Stimulated activated CD8-positive, alpha-beta memory T cell treated with anti-CD3 and anti-CD28 coated beads, Interleukin-15, amount 100 ng/mL, for 1 hour (primary cell): ENCODE measurements at places on chromosomes 12 and 14.

- DNase-seq, result no peak
Observed at GRCh38 chr14:28300356-28300755, 466.2 kb upstream of the FOXG1 start.

GRCh38 chr12:31117203-31118011 lies 43.7 kb downstream of the DDX11 start:
- DNase-seq, result peak; percentile 29

DNA sequence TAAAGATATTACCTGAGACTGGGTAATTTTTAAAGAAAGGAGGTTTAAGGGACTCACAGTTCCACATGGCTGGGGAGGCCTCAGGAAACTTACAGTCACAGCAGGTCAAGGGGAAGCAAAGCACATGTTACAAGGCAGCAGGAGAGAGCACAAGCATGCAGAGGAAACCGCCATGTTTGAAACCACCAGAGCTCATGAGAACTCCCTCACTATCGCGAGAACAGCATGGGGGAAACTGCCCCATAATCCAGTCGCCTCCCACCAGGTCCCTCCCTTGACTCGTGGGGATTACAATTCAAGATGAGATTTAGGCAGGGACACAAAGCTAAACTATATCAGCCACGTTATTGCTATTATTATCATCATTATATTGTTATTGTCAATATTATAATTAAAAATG lies 138.7 kb downstream of the RIMBP2 start:
- DNase-seq, result no peak

- no peak for DNase-seq
Observed at GRCh38 chr14:36741858-36742257, 80.2 kb downstream of the PAX9 start.

DNA sequence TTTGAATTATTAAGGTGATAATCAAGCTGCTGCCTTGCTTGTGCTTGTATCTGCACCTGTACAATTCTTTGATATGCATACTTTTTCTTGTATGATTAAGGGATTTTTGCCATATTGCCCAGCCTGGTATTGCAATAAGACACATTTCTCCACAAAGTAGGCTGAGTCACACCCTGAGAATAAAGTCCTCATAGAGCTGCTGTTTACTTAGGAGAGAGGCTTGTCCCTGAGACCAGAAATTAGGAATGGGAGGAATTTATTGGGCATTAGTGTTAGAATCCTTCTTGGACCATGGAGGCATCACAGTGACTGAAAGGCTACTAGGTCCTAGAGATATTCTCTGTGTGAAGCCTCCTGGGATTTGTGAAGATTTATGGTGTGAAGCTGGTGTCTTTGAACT lies 506.8 kb upstream of the FBXO33 start:
- DNase-seq, result no peak

DNA sequence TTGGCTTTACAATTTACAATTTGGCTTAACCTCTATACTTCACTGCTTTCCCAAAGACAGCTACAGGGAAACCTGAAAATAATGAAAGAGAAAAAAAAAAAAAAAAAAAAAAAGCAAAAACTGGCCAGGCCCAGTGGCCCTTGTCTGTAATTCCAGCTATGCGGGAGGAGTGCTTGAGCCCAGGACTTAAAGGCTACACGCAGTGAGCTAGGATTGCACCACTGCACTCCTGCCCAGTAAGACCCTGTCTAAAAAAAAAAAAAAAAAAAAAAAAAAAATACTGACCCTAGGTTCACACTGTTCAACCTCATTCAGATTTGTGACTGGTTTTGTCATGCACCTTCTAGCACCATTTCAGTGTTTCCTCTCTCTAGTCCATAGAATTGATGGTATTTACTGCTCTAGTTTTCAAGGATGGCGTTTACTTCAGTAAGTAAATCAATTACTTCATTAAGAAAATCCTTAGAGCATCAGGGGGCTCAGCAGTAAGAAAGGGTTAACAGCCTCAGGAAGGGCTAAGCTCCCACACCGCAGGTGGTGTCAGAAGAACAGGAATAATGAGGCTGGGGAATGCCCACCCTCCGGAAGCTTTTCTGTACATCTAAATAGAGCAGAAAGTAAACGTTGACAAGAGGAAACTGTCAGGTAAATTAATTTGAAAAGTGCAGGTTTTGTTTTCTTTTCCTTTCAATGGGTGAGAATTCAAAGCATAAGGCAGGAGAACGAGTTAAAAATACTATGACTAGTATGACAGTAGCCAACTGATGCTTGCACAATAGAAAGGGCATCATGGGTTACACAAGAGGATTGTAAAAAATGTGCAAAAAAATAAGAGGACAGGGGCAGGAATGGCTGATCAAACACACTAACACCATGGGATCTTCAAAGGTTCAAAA lies 115.0 kb upstream of the MDM1 start:
- no peak for DNase-seq

DNA sequence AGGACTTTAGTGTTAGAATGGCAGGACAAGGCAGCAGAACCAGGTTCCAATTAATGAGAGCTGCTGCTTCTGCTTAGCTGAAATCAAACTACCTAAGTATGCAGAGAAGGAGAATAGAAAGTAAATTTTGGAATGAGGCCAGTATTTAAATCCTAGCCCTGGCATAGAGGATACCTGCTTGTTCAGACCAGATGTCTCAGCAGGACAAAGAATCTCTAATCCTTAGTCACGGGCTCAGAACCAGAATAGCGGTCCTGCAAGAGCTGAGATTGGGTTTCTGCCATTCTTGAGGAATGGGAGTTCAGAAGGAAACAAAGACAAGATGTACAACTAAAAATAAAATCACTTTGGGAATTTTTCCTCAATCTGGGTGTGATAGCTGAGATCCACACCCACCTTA lies 550.8 kb upstream of the TMEM132C start:
- no peak for DNase-seq

DNA sequence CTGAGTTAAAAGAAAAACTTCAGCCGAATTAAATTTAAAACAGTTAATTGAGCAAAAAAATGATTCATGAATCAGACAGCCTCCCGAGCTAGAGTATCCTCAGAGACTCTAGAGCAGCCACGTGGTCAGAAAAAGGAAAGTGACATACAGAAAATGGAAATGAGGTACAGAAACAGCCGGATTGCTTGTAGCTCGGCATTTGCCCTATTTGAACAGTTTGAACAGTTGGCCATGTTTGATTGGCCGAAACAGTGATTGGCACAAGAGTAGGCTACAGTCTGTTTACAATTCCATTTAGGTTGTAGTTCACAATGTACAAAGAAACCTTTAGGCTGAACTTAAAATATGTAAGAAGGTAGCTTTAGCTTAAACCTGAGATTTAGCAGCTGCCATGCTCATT lies 12.9 kb upstream of the OXA1L start:
- no peak for DNase-seq

DNA sequence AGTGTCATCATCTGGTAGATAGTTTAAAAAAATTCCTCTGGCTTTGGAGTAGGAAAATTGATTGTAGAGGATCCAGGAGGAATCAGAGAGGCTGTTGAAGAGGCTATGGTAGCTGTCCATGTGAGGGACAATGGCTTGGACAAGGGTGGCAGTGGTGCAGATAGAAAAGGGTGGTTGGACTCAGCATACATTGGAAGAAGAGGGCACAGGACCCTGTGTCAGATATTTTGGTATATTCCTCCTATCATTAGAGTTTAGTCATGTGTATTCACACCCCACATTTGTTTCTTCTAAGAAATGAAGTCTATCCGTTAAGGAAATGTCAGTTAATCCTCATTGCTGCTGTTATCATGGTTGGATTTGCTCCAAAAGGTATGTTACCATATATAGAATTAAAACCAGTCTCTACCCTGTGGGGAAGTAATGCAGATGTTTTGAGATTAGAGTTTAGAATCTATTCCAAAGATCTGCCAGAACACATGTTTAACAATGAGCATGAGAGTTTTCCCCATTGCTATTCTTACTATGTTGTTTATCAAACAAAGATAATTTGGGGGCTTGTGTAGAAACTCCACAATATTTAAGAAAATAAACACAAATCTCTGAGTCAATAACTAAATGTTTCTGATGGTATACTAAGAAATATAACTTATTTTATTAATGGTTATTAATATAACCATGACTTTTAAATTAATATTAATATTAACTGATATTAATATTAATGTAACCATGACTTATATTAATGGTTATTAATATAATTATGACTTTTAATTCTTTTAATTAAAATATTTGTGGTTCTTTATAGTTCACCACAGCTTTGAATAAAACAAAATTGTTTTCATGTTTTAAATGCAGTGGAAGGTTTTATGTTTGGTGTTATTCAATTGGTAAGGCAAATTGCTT lies 80.9 kb downstream of the CRADD start:
- DNase-seq, result no peak

DNA sequence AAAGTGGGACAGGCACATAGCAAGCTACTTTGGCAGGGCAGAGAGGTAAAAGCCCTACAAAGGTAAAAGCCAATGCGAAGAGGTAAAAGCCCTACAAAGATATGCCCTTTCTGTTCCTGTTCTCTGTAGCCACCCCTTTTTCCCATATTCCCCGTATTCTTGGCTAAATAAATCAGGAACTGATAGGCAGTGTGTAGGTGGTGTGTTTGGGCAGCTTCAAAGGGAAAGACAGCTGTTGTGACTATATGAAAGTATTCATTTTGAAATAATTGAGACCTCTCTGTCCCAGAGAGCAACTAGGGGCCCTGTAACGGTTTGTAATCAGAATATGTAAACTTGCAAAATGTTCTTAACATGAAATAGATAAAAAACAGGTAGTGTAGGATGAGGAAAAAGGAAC lies 11.3 kb upstream of the SLC41A2 start:
- no peak for DNase-seq

DNA sequence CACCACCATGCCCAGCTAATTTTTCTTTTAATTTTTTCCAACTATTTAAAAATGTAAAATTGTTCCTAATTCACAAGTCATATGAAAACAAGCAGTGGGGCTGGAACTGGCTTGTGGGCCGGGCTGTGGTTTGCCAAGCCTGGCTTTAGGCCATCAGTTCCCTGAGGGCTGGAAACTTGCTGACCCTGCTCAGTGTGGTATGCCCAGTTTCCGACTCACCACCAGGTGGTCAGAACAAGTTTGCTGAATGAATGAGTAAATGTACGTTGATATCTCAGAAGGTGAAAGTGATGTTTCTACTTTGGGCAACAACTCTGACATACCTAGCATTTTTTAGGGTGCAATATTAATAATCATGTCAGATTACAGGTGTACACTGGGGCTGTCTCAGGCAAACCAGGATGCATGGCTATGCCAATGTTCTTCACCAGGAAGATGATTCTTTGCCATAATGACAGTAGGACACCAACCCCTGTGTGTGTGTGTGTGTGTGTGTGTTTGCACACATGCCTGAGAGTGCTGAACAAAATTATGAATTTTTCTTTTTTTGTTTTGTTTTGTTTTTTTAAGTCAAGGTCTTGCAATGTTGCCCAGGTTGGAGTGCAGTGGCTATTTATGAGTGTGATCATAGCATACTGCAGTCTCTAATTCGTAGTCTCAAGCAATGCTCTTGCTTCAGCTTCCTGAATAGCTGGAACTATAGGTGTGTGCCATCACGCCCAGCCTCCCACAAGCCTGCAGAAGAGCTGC lies 106.1 kb downstream of the PTPN11 start:
- no peak for DNase-seq

- DNase-seq, result no peak
Observed at GRCh38 chr12:68587448-68587873, 23.2 kb upstream of the RAP1B start.

- no peak for DNase-seq
Observed at GRCh38 chr14:52936437-52936836, 14.4 kb downstream of the FERMT2 start.

DNA sequence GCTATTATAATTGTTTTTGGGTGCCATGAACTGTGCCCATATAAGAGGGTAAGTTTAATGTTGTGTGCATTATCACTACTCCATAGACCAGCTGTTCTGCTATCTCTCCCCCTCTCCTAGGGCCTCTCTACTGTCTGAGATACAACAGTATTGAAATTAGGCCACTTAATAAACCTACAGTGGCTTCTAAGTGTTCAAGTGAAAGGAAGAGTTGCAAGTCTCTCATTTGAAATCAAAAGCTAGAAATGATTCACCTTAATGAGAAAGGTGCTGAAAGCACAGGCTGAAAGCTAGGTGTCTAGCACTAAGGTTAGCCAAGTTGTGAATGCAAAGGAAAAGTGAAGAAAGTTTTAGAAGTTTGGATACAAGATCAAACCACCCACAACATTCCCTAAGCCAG lies 168.0 kb downstream of the SLC16A7 start:
- no peak for DNase-seq

DNA sequence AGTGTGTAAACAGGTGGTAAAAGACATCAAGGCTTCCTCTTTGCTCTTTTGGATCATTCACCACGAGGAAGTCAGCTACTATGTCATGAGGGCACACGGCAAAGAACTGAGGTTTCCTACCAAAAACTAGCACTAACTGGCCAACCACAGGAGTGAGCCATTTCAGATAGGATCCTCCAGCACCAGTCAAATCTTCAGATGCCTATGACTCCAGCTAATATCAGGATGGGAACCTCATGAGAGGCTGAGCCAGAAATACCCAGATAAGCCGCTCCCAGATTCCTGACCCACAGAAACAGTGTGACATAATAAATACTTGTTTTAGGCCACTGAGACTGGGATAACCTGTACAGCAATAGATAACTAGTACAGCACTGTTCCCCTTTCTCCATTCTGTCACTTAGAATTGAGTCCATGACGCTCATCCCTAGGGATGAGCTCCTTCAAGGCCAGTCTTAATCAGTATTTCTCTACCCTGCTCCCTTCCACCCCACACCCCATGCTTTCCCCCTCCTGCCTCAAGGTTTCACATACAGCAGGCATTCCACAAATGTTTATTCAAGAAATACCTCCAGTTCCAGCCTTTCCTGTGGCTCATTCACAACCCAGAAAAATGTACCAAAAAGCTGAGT lies 68.4 kb downstream of the PPM1H start:
- no peak for DNase-seq

GRCh38 chr14:65360144-65360784 lies 52.3 kb upstream of the FUT8 start:
- no peak for DNase-seq

GRCh38 chr12:77882709-77883108 lies 52.0 kb downstream of the NAV3 start:
- no peak for DNase-seq

DNA sequence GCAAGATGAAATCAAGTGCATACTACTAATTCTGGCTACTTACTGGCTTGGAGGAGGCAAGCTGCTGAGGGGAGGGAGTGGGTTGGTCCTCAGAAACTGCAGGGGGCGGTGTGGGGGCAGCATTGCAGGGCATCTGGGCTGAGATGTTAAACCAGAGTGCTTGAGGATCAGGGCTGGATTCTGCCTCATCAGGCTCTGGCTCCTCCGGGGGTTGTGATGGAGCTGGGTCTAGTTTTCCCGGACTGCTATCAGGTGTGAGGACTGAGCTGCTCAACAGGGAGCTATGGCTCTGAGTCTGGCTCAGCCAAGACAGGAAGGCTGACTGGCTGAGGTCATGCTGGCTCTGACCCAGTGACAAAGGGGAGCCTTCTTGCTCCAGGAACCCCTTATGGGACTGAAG lies 28.6 kb downstream of the BAZ2A start:
- no peak for DNase-seq

DNA sequence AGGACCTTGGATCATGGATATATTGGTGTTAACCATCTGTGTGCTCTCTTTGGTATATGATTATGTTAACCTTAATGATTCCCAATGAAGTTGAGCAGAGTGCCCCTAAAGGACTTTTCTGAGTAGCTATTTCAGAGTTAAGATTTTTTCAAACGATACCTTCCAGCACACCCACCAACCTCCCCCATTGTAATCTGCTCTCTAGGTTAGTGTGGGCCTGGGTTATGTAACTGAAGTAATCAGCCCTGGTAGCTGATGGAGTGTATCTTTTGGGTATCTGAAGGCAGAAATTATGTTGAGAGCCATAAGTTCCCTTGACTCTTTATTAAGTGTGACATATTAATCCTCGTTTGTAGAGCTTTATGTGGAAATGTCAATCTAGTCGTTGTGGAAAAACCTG lies 47.6 kb upstream of the RNU6-8 start:
- no peak for DNase-seq

- DNase-seq, result no peak
Observed at GRCh38 chr14:100867631-100868315, 35.7 kb downstream of the RTL1 start.
